CD4-positive, alpha-beta T cell treated with Interleukin-15 for 4 hours (primary cell): ENCODE measurements at places on chromosomes 12 and 14.

DNA sequence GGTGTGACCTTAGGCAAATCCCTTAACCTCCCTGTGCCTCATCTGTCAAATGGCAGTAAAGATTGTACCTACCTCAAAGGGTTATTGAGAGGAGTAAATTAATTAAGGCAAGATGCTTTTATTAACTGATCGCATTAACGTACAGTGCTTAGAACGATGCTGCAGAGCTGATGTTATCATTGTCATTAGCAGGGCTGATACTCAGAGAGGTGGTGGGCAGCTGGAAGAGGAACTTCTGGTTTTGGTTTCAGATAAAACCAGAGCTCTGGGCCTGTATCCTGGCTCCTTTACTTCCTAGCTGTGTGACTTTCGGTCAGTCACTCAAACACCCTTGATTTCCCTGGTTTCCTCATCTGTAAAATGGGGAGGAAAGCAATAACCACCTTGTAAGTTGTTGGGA, 55.1 kb downstream of the CALM1 start:
- no peak for DNase-seq

GRCh38 chr12:69457433-69457832, 12.8 kb upstream of the FRS2 start:
- DNase-seq: no peak

DNA sequence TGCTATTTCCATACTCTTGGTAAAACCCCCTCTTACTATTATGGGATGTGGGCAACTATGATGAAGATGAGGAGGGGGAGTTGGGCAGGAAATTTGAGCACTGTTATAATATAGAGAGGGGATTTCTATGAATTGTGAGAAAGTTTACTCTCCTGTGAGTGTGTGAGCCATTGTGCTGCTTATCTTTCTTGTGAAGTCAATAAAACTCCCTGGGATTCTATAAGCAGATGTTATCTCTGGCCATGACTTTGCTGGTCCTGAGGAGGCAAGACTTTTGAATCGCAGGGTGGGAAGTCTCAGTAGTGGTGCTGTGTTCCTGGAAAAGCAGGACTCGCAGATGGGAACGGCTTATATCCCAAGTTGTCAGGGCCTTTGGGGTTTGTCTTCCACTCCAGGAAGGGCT, 62.2 kb downstream of the EMP1 start:
- DNase-seq: no peak

DNA sequence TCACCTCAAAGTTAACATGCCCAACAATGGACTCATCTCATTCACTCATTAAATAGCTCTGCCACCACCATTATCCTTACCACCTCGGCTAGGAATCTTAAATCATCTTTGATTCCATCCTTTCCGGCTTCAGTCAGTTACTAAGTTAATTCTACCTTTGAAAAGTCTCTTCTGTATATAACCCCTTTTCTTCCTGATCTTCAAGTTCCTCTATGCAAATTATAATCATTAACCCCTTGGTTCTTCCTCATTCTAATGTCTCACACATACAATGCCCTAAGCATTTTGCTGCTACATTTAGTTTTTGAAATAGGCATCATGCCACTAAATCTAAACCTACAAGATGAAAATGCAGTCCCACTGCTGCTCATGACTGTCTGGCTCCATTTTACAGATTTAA, 51.6 kb downstream of the ATP2B1 start:
- DNase-seq: no peak

DNA sequence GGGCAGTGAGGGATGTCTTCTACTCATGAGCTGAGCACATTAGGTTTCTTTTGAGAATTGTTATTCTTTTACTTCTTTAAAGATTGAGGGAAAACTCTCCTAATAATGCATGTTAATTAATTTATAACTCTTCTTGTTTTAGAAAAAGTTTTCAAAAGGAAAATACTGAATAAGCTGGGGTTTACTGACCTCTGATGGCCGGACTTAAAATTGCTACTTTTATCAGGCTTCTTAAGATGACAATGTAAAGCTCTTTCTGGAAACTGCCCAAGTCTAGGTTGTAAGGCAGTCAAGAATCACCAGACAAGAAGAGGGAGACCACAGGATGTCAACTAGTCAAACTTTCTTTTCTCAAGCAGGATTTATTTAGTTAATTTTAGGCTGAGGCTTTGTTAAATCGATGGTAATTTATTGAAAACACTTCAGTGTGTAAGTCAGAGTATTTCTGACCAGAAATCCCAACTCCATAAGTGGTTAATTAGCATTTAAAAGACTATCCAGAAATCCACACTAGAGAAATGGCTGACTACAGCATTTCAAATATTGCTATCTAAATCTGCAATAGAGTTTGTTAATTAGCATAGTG, 82.1 kb downstream of the AVPR1A start:
- DNase-seq: no peak
